ENCODE measurements at places on chromosomes 16 and 17. TPM values are rescaled to one million over a fixed set of nuclear protein-coding genes. Genes with fewer than 3 reads are reported as not detected.

DNA sequence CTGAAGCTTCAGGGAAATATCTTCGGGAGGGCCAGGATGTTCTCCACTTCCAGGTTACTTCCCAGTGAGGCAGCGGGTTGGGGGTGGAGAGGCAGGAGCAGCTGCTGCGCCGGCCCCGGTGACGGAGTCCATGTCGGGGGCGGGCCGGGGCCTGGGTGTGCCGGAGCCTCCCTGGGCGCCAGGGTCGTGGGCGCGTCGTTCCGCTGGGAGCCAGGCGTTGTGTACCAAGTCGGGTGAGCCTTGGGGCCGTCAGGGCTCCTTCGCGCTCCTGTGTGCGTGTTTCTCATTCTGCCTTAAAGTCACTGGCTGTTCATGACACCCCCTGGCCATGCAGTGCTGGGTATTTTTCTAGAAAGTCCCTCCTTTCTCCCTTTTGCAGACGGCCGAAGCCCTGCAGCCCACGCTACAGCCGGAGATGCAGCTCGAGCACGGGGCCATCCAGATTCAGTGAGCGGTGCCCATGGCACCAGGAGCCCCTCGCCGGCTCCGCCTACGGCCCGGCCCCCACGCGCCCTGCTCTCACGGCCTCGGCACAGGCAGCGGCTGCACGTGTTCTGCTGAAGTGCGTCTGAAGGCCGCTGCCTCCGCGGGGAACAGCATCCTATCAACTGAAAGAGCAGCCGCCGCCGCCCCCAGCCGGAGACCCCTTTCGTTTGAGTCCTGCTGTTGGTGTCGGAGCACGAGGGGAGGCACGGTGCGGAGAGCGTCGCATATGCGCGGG lies 125.1 kb downstream of the BANP start:
- DNase-seq = no peak

- DNase-seq = no peak
These were observed 44.6 kb downstream of the SOX8 start for GRCh38 chr16:1026057-1026783.

DNA sequence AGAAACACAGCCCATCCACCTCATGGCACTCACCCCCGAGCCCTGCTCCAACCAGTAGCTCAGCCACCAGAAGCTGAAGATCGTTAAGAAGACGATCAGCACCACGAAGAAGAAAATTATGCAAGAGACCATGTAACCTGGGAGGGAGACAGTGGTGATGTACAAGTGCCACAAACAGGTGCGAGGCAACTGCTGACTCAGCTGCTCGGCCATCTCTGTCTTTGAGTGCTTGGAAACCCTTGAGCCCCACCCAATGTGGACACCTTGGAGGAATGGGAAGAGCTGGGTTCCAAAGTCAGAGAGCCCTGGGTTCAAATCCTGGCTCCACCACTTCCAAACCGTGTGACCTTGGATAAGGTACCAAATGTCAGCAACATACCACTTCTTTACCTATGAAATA lies 38.1 kb upstream of the ABCC12 start:
- DNase-seq = no peak

- DNase-seq = peak; percentile 68
These were observed 13.0 kb downstream of the ENGASE start for GRCh38 chr17:79087428-79088143.

Gene MMP25
- 1.4 TPM for total RNA-seq

DNA sequence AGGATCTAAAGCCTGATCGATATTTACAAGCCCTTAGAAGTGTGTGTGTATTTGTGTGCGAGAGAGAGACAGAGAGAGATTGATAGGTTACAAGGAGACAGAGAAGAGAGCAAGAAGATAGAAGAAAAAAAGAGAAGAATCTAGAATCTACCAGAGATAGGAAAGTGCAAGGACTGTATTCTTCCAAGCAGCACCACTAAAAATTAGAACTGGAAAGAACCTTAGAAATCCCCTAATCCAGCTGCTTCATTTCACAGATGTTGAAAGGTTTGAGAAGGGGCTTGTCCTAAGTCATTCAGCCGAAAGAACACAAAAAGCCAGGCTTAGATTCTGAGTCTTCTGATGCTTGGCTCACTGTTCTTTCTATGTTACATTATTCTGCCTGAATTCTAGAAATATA lies 92.2 kb downstream of the HS3ST3A1 start:
- DNase-seq = no peak

GRCh38 chr16:89602273-89602951 lies 11.0 kb upstream of the DPEP1 start:
- DNase-seq = no peak

DNA sequence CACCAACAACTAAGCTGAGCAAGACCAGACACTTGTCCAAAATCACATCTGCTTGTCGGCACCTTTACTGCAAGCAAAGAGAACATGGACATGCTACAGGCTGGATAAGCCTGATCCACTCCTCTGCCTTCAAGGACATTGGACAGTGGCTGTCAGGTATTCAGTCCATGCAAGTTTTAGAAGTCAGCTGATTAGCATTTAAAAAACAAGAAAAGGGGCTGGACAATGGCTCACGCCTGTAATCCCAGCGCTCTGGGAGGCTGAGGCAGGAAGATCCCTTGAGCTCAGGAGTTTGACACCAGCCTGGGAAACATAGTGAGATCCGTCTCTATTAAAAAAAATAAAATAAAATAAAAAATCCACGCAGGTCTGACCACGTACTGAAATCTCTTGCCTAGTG lies 20.3 kb downstream of the PARN start:
- DNase-seq = no peak

Gene TMEM106A
- total RNA-seq = 2.6 TPM

- no peak for DNase-seq
These were observed 16.1 kb upstream of the SLC38A8 start for GRCh38 chr16:84058664-84059063.

GRCh38 chr17:6449307-6449706 lies 5.1 kb downstream of the PIMREG start:
- no peak for DNase-seq

GRCh38 chr16:14300705-14301168 lies 229.6 kb downstream of the MRTFB start:
- peak; percentile 74 for DNase-seq

GRCh38 chr16:13909872-13910303 lies 10.1 kb upstream of the ERCC4 start:
- DNase-seq = peak; percentile 86

DNA sequence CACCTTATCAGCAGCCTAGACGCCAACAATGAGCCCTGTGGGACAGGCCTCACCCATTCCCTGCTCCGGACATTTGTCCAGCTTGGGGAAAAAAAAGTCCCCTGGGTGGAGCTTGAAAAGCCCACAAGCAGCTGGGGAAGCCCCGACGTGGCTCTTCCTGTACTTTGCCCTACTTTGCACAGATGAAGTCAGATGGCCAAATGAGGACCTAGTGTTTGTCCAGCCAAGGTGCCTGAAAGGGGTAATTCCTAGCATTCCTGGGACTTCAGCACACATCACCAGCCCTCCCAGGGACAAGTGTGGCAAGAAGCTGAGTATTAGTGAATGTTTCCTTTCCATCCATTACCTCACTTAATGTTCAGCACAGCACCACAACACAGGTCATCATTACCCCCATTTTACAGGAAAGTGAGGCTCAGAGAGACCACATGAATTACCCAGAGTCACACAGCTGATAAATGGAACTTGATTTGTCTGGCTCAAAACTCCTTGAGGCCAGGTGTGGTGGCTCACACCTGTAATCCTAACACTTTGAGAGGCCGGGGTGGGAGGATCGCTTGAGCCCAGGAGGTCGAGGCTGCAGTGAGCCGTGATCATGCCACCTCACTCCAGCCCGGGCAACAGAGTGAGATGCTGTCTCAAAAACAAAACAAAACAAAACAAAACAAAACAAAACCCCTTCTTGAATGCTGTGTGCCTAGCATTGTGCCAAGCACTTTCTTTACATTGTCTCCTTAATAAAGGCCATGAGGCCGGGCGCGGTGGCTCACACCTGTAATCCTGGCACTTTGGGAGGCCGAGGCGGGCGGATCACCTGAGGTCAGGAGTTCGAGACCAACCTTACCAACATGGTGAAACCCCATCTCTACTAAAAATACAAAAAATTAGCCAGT lies 19.9 kb upstream of the PLLP start:
- DNase-seq = no peak

- no peak for DNase-seq
These were observed 18.4 kb upstream of the ZNF594 start for GRCh38 chr17:5210091-5210490.

GRCh38 chr17:68577497-68577821 lies 23.7 kb downstream of the FAM20A start:
- DNase-seq = no peak

- no peak for DNase-seq
These were observed 276.4 kb upstream of the PSMD7 start for GRCh38 chr16:74020095-74020670.

GRCh38 chr16:6279286-6279685 lies 1053.4 kb upstream of the RBFOX1 start:
- no peak for DNase-seq

- no peak for DNase-seq
These were observed 60.6 kb downstream of the AIPL1 start for GRCh38 chr17:6374271-6374691.

- no peak for DNase-seq
These were observed 16.5 kb downstream of the PHKB start for GRCh38 chr16:47477679-47478078.

- no peak for DNase-seq
These were observed 2.2 kb downstream of the C16orf92 start for GRCh38 chr16:30025156-30025555.

DNA sequence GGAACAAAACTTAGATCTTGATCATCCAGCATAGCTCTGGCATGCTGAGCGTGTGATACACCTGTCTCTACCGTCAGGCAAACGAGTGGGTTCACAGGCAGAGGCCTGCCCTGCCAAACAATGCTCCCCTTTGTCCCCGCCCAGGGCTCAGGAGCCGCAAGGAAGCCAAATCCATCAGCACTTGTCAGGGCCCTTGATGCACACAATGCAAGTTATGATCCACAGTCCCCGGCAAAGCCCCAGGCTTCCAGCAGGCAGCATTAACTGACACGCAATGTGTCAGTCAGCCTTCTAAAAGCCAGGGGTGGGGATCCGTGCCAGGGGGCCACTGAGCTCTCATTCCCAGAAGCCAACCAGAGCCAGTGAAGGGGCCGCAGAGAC lies 460.9 kb downstream of the SLC39A11 start:
- DNase-seq = no peak

GRCh38 chr17:76104140-76104895 lies 731 bp upstream of the EXOC7 start:
- no peak for DNase-seq

Gene SPAG9
- total RNA-seq = 98.3 TPM

DNA sequence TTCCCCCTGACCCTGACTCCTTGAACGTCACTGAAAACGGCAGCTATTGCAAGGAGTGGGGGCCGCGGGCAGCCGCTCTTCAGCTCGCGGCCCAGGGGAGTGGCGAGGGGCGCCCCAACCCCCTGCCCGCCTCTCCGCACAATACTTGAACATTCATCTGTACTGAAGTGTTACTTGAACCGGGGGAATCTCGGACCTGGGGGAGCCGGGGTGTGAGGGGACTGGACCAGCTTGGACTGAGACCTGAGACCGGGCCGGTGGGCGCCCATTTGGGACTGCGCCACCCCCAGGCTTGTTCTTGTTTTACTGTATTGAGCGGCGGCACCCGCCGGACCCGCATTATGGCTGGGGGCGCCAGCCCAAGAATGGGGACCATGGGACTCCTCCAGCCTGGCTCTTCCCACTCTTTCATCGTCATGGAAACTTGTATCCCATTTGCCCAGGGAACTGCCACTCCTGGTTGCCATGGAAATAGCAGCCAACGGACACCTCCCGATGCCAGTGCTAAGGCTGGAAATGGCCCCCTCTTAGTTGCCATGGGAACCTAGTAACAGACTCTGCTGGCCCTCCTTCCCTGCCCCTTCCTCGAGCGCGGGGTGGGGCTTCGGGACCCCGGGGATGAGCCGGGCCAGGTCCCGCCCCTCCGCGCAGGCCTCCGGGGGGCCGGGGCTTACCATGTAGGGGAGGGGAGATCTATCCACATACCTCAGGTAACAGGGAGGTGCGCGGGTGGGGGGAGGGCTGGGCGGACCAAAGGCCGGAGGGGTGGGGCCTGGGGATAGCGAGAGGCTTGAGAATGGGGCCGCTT lies 805 bp upstream of the ORAI3 start:
- peak; percentile 90 for DNase-seq

DNA sequence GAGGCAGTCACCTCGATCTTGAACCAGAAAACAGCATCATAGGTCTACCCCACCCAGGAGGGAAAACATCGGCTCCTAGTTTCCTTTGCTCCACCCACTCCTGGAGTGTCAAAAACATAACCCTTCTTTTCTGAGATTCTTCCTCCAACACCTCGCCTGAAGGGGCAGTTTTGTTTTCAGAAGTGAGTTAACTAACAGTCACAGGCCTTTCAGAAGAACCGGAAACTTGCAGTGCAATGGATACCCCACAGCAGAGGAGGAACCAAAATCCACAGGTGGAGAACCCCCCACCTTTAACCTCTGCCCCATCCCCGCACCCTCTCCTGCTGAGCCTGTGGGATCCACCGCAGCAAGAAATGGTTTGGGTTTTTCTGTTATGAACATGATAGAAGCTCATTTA lies 7.8 kb upstream of the TEX2 start:
- no peak for DNase-seq

Gene ZNF263
- total RNA-seq = 51.2 TPM

DNA sequence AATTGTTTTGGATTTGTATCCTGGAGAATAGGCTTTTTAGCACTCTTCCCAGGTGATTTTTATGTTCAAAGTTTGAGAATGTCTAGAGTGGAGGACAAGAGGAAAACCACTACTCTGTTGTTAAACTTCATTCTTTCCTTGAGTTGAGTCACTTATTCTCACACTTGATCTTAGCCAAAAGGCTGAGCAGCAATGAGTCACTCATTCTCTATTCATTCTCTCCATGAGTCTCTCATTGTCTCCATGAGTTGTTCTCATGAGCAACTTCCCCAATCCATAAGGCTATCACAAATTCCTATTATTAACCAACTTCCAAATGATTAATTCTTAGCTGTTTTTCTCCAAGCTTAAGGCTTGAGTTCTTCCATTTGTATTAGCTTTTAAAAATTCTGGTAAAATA lies 1393.3 kb downstream of the CDH8 start:
- no peak for DNase-seq

- no peak for DNase-seq
These were observed 962.8 kb downstream of the CDH11 start for GRCh38 chr16:64158941-64159588.

GRCh38 chr17:82134101-82134500 lies 36.1 kb upstream of the FASN start:
- peak; percentile 90 for DNase-seq

Gene HSD17B2
- total RNA-seq = 1.0 TPM

DNA sequence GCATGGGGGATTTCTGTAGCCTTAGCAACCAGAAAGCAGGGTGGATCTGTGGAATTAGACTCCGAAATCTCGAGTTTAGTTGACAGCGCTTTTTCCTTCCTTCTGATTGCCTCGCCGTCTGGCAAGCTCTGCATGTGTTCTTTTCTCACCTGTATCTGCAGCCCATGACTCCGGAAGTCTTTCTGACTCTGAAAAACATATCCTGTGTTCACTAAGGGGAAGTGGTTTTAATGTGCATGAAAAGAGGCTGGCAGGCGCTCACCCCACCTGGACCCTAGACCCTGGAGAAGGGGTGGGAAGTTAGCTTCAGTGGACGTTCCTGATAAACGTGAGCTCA lies 158.5 kb downstream of the RPTOR start:
- DNase-seq = no peak

- no peak for DNase-seq
These were observed 2.6 kb downstream of the SPDYE4 start for GRCh38 chr17:8755590-8756255.

Gene RTN4RL1
- 21.5 TPM for total RNA-seq

Measured in prostate gland (tissue), 2 donors.